ENCODE measurements at places on chromosomes 12 and 14.

- no peak for DNase-seq
These were observed 20.7 kb upstream of the CREBL2 start for GRCh38 chr12:12590961-12591360.

- no peak for DNase-seq
These were observed 187.4 kb upstream of the SLC16A7 start for GRCh38 chr12:59408431-59408830.

DNA sequence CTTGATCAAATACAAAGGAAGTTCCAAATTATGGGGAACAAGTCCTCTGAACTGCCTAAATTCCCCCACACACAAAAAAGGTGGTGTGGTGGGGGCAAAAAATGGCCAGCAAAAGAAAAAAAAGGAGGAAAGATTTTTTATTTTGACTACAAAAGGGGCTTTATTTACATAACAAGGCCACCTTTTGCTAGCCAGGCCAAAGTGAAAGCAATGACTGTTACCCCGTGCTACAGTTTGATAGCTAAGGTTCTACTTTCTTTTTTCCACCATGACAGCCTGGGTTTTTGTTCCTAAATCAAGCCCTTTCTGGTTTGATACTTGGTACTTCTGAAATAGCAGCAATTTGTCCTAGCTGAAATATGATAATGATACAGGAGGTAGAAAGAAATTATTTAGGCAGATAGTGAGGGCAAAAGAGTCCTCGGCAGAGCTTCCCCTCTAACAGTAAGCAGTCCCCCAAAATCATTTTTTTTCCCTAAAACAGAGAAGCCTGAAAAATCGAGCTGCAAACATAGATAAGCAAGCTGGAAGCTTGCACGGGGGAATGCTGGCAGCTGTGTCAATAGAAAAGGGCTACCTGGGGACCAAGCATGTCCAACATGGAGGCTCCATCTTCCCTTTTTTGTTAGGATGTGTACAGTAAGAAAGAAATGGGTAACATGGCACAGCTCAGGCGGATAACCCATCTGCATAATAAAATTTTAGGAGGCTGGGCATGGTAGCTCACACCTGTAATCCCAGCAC lies 8.9 kb upstream of the B4GALNT1 start:
- no peak for DNase-seq

DNA sequence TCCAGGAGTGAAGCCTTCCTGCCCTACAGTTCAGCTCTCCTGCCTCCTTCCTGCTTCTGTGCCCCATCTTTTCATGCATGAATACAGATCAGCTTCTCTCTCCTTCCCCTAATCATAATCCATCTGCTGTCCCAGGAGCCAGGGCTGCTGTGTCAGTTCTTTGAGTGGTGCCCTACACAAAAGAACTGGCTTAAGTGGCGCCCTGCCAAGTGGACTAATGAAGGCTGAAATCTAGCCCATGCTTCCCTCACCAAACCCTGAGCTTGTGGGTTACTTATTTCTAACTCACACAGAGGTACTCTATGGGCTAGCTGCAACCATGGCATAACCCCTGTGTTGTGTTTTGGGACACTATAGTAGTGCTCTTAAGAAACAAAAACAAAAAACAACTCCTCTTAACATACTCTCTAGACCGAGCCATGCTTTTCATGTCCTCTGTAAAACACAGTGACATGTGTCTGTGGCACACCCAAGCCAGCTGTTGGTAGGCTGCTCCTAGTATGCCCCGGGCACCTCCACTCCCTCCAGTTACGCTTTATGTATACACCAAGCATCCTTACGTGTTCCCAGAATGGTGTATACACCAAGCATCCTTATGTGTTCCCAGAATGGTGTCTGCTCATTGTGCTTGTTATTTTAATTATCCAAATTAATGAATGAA lies 19.3 kb upstream of the ETV6 start:
- no peak for DNase-seq

DNA sequence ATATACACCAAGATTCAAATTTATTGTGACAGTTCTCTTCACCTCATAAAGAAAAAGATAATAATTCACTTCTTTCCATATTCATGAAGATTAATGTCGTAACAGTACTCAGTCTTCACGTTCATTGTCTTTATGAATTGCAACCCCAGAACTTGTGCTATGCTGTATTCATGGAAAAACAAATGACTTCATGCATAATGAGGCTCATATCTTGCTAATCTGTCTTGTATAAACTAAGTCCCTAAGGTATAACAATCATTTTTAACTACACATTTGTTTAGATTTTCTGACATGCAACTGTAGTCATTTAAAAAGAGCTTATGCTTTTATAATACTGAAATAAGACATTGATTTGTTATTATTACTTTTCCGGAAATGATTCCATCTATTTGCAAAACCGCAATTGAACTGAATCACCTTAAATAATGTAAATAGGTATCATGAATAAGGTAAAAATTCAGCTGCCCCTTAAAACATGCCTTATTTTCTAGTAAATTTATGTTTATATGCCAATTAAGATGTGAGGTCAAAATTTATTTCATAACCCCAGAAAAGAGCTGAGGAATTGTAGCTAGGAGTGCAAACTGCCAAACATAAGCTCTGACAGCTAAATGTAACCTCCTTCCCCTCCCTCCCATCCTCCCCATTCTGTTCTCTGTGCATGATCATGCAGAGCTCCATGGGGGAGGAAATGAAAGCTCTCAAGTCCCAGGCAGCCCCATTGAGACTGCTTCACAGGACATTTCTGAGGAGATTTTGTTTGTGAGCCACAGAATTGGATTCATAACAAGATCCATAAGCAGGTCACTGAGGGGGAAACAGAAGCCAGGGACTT lies 301.6 kb downstream of the ATP23 start:
- DNase-seq = no peak

DNA sequence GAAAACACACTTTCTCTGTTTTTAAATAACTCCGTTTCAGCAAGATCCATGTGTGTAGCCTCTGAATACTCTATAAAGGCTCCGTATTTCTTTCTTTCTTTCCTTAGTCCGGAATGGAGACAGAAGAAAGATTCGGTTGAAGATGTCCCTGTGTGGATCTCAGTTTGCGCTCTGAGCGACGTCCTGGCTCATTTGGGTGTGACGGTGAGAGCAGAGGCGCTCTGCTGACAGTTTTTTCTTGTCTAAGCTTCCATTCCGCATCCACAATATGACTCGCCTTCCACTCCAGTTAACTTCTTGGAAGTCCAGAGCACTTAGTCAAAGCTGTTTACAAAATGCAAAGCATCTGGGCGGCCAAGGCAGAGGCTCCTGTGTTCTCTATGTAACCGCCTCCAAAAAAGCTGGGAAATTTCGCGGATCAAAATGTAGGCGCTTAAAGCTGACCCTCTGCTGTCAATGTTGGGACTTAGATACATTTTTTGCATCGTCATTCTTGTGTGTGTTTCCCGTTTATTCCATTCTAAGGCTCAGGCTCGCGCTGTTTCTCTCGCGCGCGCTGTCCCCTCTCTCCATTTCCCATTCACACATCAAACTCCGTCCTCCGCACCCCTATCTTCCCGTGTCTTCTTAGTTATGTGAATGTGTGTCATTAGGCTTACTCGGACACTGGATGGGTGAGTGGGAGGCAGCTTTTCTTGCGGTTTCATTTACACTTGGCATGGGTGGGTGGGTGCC lies 880 bp upstream of the FLRT2 start:
- no peak for DNase-seq

- no peak for DNase-seq
These were observed 17.3 kb upstream of the RFLNA start for GRCh38 chr12:124277394-124278241.

- DNase-seq = no peak
These were observed 890 bp downstream of the KRT71 start for GRCh38 chr12:52552055-52552454.

- DNase-seq = no peak
These were observed 13.0 kb downstream of the MTA1 start for GRCh38 chr14:105432657-105433056.

DNA sequence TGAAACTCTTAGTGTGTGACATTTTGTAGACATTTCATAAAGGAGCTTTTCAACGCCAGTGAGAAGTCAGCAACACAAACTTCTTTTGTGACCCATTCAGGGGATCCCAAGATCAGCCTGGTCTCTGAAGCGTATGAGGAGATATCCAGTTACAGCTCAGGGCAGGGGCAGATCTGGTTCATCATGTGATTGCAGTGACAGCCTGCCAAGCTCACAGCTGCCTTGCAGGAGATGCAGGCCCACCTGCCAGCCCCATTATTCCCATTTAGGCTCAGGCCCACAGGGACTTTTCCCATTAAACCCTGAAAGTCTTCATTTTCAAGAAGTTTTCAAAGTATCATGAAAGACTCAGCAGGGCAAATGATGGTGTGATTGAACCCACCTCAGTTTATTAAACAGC lies 38.3 kb downstream of the SRGAP1 start:
- DNase-seq = no peak

- no peak for DNase-seq
These were observed 31.5 kb upstream of the CRADD start for GRCh38 chr12:93645702-93646101.

DNA sequence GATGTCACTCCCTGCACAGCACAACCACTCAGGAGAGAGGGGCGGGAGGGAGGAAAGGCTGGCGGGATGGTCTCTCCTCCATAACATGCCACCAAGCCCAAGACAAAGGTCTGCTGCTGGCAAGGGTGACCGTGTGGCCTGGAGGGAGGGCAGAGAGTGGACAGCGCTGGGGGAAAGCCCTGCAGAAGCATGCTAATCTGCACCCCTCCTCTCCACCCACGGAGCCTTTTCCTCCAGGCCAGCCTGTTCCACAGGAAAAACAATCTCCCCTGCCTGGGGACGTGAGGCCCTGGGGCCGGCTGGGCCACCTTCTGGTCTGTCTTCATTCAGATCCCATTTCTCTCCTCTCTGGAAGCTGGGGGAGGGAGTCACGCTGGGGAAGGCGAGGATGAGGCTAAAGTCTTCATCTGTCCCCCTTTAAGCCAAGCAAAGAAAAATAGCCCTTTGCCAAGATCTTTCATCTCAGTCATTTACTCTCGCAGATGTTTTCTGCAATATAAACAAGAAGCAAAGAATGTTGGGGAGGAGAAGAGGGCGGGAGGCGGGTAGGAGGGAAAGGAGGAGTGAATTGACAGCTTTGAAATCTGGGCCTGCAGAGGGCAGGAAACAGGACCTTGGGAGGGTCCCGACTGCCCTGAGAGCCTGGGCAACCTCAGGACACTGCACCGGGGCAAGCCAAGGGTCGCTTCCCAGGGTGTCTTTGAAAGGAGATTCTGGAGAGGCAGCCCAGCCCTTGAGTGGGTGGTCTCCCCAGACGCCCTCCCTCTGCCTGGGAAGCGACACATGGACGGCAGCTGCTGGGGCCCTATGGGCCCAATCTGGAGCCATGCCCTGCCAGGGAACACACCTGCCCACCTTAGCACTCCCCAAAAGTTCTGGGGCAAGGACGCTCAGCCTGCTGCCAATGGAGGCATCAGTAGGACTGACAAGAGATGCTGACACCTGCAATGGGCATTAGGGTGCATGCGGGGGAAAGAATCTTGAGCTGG lies 133.6 kb downstream of the ZFP36L1 start:
- no peak for DNase-seq

DNA sequence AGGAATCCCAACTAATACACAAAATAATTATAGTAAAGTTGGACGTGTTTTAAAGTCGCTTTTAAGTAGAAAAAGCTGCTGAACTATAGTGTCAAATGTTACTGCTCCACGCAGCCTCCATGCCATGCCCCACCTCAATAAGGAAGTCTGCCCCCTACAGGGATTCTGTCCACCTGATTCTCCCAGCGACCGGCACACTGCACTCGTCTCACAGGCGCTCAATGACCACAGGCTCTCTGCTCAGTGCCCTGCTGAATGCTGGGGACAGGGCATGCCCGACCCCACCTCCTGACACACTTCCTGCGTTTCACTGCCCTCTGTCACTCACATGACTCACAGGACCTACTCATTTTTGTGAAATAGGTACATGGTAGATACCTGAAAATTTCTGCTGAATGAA lies 48.9 kb downstream of the BDKRB1 start:
- no peak for DNase-seq

DNA sequence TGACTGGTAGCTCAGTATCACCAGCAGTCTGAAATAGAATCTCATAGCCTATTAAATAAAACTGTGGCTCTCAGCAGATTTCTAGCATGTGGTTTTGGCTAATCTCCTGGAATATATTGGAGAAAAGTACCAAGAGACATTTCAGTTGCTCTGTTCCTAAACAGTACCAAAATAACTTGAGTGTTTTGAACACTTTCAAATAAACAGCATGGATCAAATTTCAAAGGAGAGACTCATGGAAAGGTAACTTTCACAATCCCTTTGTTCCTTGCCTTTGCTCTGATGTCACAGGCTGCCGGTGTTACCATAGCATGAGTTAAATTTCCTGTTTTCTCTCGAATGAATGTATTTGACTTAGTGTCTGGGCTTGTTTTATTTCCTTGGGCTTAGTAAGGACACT lies 3.4 kb downstream of the ARG2 start:
- no peak for DNase-seq

GRCh38 chr14:97380539-97380941 lies 583.4 kb downstream of the VRK1 start:
- DNase-seq = peak; percentile 3

- DNase-seq = no peak
These were observed 24.7 kb upstream of the HDAC7 start for GRCh38 chr12:47844264-47845019.

DNA sequence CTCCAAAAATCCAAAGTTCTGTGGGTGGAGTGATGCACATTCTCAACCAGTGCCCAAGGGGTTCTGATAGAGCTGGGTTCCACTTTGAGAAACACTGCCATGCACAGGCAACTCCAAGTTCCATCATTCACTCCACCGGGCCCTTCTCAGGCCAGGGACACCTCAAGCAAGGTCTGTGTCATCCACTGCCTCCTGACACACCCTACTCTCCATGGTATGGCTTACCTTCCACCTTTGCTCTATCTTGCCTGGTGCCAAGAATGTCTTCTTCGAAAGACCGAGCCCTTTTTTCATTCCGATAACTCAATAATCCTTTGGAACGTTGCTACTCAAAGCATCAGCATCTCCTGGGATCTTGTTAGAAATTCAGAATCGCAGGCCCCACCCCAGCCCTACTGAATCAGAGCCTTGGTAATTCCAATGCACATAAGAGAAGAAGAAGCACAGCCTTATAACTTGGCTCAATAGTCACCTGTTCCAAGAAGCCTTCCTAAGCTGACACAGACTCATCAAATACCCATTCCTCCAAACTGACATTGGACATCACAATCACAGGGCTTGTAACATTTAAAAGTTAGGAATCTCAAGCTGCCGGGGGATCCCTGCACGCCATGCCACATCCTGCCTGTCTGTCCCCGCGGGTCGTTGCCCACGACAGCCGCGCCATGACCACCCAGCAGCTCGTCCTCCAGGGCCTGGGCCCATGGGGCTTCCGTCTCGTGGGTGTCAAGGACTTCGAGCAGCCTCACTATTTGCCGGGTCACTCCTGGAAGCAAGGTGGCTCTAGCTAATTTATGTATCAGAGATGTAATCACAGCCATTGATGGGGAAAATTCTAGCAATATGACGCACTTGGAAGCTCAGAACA lies 66.4 kb downstream of the VCPKMT start:
- DNase-seq = no peak

GRCh38 chr12:106583242-106584103 lies 669 bp downstream of the RFX4 start:
- DNase-seq = no peak
